CD4-positive, alpha-beta T cell treated with Interleukin-1 beta for 1 hour (primary cell): ENCODE measurements at places on chromosomes 11 and 22.

GRCh38 chr11:19200410-19201201, 1.2 kb downstream of the CSRP3 start:
- no peak for DNase-seq

- no peak for DNase-seq
Observed at GRCh38 chr22:35292786-35293185, 6.9 kb upstream of the TOM1 start.

DNA sequence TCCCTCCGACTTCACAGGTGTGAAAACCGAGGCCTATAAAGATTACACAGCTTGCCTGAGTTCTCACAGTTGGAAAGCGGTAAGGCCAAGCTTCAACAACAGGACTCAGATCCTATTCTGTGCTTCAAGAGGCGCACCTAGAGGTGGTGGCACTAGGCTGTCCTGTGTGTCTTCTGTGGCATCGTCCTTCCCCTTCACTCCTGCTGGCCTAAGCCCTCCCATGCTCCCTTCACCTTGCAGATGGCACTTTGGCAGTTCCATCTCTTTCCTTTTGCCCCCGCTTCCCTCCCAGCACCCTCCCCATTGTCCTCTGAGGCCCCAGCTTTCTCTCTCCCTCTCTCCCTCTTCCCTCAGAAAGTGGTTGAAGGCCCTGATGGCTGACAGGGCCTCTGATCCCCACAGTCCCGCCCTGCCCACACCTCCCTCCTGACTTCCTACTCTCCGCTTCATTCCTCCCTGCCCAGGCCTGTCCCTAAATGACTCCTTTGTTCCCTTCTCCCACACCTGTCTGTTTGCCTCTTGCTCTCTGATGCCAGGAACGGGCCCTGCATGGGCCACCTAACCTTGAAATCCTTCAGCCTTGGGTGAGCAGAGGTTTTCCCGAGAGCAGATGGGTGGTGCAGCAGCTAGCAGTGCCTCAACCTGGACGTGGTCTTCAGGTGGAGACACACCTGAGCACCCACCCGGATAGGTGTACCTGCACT, 5.8 kb downstream of the TRIM29 start:
- DNase-seq, result no peak

GRCh38 chr11:77287615-77288273, 13.7 kb downstream of the GDPD4 start:
- no peak for DNase-seq

GRCh38 chr11:105456950-105457349, 152.9 kb upstream of the GRIA4 start:
- DNase-seq, result no peak

DNA sequence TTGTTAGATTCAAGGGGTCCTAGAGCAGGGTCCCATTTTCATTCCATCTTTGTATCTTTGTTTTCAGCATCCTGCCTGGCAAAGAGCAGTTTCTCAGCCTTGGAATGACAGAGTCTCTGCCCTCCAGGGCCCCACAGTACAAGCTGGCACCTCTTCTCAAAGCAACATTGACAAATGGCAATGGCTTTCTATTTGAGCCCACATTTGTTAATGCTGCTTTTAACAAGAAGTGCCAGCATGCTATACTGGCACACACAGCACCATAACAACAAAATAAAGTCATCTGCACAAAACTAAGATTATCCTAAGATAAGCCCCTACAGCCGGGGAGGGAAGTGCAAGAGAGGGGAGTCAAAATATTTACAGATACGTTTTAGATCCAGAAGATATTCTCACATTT, 309.7 kb upstream of the C11orf87 start:
- no peak for DNase-seq

DNA sequence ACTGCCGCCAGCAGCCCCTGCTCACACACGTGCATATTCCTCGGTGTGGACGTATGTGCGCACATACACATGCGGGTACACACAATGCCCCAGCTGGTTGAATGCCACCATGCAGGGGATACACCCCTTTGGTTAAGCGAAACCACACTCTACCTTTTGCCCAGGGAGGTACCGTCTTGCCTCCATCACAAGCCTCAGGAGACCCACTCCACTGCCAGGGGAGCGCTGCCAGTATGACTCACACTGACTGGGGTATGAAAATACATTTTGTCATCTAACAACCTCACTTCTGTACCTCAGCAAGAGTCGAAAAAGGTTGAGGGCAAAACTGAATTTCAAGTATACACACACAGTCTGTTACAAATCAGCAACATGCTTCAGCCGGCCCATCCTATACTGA, 39.4 kb downstream of the TMEM45B start:
- no peak for DNase-seq
